ENCODE measurements at places on chromosomes 5 and 9.

- no peak for DNase-seq
Observed at GRCh38 chr5:62059960-62060359, 246.0 kb upstream of the KIF2A start.

GRCh38 chr9:126788634-126789349 lies 16.0 kb upstream of the ZBTB43 start:
- no peak for DNase-seq

DNA sequence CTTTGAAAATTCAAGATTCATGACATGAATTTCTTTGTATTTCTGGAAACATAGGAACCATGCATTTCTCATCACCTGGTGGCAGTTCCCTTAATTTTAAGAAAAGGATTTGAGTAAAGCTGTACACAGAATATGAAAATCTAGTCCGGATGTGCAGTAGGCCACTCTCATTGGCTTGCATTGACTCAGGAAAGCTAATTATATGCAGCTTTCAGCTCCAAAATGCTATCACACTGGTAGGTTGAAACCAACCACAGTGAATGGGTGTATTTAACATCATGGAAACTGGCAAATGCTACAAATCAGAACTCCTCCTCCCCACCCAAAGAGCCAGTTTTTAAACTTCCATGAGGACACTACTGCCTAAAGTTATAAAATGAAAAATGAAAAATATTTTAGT lies 161.6 kb upstream of the FBXL17 start:
- no peak for DNase-seq

DNA sequence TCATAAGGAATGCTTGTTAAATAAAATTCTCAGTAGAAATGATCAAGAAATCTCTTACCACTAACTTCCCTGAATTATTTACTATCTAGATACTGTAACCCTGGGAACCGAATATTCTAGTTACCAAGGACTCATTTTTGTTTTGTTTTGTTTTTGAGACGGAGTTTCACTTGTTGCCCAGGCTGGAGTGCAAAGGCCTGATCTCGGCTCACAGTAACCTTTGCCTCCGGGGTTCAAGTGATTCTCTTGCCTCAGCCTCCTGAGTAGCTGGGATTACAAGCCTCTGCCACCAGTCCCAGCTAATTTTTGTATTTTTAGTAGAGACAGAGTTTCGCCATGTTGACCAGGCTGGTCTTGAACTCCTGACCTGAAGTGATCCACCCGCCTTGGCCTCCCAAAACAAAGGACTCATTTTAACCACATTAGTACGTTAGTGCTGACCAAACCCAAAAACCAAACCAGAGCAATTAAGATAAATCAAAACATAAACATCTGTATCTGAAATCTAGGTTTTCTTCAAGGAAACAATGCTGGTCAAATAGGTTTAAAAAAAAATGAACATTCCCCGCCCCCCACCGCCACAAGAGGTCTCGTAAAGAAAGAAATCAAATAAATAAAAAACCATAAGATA lies 3.7 kb downstream of the TXN start:
- DNase-seq, result no peak

- no peak for DNase-seq
Observed at GRCh38 chr5:10315824-10316509, 8.3 kb upstream of the CMBL start.

DNA sequence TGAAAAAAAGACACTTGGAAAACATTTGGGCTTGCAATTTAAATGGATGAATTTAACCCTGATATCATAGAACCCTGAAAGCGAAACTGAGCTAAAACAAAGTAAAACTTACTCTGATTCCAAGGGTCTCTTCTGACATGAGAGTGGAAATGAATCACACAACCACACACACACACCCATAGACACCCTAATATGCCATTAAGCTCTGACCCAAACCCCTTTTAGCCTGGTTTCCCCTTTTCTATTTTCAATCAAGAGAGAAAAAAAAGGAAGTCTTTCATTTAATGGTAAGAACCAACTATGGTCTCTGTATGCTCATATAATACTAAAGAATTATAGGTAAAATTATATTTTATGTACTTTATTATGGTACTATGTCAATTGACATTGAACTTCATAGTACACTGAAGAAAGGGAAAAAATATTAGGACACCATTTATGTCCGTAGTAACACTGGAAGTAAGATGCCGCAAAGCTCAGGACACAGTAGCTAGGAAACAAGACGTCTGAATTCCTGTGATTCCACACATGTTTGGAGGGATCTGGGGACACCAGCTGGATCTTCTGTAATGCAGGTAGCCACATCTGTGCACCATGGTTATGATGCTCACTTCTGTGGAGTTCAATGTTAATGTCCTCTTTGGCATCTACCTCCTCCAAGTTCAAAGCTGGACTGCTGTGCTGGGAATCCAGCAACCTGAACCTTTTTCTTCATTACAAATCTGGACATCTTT lies 95.8 kb downstream of the PCSK1 start:
- no peak for DNase-seq

DNA sequence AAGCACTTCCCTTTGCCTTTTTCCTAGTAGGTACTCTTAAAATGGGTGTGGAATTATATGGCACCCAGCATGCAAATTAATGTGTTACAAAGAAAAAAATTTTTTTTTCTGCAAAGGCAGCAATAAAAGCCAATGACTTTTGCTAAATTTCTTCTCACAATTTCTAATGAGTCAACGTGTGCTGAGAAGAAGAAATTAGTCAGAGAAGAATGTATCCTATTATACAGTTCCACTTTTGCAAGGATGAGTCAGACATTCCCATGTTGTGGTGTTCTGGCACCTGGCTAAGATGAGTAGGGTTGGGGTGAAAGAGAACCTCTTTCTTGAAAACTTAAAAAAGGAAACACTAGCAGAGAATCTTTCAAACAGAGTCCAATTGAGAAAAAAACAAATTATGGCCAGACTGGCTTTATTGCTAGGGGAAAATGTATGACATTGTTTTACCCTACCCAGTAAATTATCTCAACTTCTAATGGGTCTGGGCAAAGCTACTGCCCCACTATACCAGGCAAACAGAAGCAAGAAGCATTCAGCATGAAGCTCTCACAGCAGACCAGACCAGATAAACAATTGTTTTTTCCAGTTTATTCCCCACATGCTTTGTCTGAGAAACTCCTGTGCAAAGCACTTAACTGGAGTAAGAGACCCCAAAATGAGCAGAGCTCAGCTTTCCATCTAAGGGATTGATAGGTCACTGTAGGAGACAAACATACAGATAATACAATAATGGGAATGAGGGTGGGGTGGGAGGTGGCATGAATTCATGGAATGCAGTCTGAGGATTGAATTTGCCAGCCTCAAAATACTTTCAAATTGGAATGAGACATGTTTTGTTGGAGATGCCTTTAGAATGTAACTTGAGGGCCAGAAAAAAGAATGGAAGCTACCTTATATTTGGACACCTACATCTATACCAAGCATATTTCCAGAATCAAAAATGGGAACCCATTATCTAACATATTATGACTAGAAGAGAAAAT lies 220.8 kb upstream of the RFX3 start:
- DNase-seq, result no peak

- no peak for DNase-seq
Observed at GRCh38 chr9:89715318-89715858, 110.6 kb downstream of the GADD45G start.

DNA sequence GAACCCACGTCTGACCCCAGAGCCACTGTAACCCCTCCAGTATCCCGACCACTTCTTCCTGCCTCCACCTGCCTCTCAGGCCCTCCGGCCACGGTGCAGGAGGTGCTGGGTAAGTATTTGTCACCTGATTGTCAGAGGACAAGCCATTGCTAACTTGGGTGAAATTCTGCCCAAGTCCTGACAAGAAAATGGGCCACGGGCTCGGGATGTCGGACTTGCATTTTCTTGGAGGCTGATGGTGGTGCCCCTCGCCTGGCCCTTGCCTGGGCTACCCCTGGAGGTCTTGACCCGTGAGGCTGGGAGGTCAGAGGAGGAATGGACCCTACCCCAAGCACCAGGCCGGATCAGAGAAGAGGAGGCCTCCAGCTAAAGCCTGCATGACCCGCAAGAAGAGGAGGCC lies 149.7 kb upstream of the COL5A1 start:
- DNase-seq, result no peak

DNA sequence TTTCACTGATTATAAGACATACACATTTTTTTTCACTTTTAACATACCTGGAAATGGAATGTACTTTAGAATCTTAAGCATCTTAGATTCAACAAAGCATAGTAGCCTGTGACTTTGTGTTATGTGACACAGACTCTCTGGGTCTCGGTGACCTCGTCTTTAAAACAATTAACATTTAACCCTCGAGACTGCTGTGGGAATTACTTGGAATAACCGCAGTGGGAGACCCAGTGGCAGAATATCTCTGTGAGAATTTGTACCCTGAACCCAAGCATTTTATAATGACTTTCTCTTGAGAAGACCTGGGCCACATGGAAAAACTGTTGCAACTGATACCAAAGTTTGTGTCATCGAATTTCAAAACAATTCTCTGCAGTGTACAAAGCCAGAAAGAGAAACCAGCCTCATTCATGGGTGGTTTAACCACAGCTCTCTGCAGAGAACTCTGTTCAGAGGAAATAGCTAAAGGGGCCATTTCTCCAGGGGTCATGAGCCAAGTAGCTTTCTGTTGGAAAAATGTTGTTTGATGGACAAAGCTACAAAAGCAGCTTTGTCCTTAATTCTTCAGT lies 10.0 kb upstream of the RETREG1 start:
- DNase-seq, result no peak

DNA sequence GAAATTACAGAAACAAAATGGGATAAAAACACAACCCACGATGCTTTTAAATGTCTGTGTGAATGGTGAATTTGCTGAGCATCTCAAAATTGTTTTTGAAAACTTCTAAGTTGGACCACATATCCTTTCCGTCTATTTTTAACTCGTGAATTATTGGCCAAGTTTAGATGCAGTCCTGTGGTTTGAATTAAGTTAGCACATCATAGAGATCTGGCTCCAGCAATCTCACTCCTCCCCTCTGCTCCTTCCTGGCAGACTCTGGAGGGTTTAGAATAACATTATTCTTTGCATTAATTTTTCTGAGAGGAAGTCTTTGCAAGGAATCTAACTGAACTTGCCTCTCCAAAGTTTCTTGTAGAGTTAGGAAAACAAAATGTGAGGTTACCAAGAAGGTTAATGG lies 14.5 kb upstream of the ANKRD55 start:
- DNase-seq, result no peak

GRCh38 chr5:172235827-172236736 lies 42.1 kb downstream of the EFCAB9 start:
- DNase-seq, result no peak

GRCh38 chr5:140261403-140262171 lies 41.3 kb downstream of the PFDN1 start:
- no peak for DNase-seq

DNA sequence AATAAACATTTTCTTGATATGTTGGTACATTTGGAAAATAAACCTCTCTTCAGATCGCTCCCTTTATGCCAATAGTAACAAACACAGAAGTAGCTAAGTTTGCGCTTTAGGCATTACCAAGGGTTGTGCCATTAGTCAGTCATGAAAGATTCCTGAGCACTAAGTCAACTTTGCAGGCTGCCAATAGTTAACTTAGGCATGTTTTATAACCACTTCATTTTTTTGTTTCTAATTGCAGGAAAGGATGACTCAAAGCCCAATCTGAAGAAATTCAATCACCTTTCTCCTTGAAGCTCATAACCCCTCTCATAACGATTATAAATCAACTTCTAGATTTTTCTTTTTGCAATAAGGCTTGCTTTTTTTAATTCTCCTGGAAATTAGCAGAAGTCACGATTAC lies 517.0 kb downstream of the AGTPBP1 start:
- DNase-seq, result no peak

DNA sequence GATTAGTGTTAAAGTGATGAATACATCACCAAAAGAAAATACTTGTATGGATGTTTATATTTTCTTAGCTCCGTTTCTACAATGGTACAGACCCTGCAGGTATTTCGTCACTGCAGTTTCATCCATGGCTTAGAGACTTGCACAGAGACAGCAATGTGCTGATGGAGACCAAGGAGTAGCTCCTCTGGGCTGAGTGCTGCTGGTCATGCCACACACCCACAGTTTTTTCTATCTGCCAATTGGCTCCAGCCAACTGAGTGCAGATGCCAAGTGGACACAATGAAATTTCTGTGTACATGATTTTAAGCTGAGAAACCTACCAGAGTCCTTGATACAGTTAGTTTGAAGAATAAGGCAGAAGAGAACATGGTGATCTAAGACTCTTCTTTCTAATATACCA lies 145.9 kb upstream of the ADCY2 start:
- DNase-seq, result no peak

- no peak for DNase-seq
Observed at GRCh38 chr5:142905348-142905747, 135.2 kb downstream of the ARHGAP26 start.

GRCh38 chr5:53946405-53947100 lies 363.8 kb downstream of the ARL15 start:
- DNase-seq, result no peak

GRCh38 chr5:145433077-145433476 lies 402.1 kb downstream of the PRELID2 start:
- DNase-seq, result no peak

GRCh38 chr5:175032741-175033151 lies 308.4 kb downstream of the MSX2 start:
- DNase-seq, result no peak

DNA sequence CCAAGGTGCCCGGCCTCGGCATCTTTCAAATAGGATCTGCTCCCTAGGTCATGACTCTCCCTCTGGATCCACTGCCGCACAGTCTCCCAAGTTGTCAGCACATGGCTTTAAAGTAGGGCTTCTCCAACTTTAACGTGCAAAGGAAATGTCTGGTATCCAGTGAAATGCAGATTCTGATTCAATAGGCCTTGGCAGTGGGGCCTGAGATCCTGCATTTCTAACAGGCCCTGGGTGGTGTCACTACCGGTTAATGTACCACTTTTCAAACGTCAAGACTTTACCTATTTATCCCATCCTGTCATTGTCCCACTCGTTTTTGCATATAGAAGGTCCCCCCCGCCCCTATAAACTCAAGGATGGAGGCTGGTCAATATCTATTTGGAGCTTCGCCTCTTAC lies 137.6 kb upstream of the ZNF618 start:
- DNase-seq, result no peak

- DNase-seq, result no peak
Observed at GRCh38 chr5:141039517-141039916, 11.7 kb upstream of the PCDHB1 start.

DNA sequence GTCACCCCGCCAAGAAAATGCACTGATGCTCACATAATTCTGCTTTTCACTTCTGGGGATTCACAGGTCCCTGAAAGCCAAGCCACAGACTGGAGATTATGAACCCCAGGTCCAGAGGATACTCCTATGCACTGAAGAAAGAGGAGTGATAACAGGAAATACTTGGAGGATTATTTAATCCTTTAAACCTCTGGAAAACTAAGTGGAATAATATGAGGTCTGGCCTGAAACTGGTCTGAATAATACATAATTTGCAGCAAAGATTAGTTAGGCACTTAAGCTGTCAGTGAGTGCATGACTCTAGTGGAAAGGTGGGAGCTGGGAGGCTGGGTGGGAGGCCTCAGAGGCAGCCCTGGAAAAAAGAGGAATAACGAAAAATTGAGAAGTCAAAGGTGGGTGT lies 45.7 kb downstream of the MARCHF3 start:
- DNase-seq, result no peak

- DNase-seq, result no peak
Observed at GRCh38 chr9:80883426-80883825, 805.9 kb downstream of the TLE1 start.

Data from NCI-H510A (cell line).